Stimulated activated naive CD8-positive, alpha-beta T cell treated with anti-CD3 and anti-CD28 coated beads, Interleukin-15, amount 100 ng/mL, for 72 hours (primary cell): ENCODE measurements at places on chromosomes 12 and 14.

GRCh38 chr12:65313719-65314317 lies 35.3 kb downstream of the MSRB3 start:
- DNase-seq, result no peak

DNA sequence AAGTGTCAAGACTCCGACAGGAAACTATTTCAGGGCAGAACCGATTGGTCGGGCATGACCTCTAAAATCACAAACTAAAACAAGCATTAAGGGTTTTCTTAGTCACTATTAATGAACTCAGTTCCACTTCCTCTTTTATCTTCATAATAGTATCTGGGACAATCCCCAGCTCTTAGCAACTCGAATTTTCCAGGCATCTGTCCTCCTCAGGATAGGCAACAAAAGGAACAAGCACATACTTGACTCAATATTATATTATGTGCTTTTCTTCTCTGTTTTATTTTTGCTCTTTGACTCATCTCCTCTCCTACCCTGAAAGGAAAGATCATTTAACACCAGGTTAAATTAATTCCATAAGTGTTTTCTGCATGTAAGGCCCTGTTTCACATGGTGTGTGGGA lies 638.3 kb upstream of the TBX3 start:
- DNase-seq, result no peak

DNA sequence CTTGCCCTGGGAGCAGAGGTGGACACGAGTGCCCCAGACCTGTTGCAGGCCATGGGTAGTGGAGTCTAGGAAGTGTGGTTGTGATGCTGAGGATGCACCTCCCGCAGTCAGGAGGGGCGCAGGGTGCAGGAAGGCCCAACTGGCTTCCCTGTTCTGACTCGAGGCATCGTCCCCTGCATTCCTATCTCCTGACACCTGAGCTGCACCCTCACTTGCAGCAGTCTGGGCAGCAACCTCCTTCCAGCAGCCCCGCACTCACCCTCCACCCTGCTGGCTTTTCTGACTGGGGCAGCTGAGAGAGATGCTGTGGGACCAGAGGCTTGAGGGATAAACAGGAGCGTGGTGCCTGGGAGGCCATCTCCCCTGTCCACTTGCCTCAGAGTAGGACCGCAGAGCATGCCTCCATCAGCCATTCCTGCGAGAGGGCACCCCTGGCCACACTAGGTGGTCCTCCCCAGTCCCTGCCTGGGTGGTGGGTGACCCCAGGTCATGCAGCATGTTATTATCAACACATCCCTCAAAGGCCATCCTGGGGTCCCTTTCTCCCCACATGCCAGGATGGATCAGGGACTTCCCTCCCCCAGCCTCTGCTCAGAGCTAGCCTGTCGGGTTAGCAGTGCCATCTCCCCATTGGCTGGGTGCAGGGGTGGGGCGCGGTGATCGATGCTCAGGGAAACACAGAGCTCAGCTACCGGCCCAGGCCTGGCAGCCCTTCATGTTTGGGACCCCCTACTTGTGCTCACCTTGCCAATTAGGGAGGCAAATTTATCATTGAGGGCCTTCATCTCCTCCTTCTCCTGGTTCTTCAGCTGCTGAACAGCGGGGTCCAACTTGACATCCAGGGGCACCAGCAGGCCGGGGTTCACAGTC lies 719 bp downstream of the KRT80 start:
- DNase-seq, result no peak

- no peak for DNase-seq
These were observed 7.3 kb downstream of the C1RL start for GRCh38 chr12:7101694-7102131.

DNA sequence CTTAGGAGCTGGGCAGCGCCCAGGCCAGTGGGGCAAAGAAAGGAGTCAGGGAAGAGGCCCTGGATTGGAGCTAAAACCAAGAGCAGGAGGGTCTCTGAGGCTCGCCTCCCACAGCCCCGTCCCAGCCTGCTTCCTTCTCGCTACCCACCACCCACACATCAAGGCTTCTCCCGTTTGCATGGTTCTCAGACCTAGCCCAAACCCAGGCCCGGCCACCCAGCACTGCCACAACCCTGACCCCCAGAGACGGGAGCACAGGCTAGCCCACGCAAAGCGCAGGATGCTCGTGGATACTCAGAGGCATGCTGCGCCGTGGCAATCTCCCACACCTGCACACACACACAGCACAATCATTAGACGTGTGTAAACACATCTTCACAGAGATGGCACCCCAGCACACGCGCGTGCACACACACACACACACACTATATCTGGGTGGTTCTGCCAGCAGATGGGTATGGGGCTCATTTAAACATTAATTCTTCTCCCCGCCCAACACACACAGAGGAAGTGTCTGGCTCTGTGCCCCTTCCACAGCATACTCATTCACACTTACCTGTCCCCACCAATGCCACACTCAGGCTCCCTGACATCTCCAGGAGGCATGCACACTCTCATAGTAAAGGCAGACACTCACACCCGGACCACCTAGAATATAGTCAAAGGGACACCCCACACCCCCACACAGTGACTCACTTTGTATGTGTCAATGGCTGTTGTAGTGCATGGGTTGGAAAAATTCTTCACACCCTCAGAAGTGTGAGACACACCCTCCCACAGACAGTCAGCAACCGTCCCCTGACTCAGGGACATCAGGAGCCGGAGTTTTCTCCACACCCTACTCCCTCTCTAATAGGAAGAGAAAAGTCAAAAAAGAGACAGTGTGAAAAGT lies 1.1 kb downstream of the CARMIL3 start:
- DNase-seq, result peak; percentile 48

DNA sequence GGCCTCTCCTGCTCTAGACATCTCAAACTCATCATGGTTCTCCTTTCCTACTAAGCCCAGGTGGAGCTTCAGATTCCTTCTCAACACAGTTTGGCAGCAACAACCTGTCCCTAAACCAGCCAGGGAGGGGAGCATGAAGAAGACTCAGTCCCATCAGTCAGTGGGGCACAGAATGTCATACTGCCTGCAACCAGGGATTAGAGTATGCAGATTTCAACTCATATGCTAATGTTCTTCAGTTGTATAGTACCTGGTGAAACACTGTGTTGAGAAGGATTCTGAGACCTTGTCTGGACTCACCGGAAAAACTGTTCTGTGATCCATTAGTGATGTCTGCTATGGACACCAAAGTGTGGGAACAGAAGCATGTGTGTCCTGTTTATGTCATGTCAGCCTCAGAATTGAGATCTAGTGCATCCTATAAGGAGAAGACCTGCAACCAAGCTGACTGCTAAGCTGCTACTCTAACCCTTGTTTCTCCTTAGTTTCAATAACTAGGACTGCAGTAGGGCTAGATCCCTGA lies 43.6 kb downstream of the TRPV4 start:
- no peak for DNase-seq

GRCh38 chr12:124462750-124463149 lies 104.7 kb downstream of the NCOR2 start:
- DNase-seq, result no peak

GRCh38 chr14:58280954-58281787 lies 17.2 kb upstream of the ARID4A start:
- DNase-seq, result peak; percentile 17

DNA sequence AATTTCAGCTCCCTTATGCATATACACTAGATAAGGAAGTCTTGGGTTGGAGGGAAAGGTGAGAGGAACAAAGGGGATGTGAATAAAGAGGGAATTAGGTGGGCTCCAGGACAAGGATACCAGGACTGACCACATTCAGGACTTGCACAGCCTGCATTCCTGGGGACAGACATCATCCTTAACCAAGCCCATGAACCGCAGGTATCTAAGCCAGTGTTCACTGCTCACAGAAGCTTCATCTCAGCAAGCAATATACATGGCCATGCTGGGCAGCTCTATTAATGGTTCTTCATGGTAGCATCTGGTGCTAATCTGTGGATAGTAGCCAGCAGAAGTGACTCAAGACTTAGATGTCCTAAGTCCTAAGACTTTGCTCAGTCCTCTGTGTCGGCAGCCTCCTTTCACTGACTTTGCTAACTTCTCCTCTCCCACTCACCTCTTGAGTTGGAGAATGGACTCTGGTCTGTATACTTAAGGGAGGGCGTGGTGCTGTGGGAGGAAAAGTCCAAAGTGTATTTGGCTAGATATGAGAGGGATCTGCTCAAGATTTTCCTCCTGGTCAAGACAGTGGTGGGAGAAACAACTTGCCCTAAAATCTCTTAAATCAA lies 136.1 kb downstream of the ASCL1 start:
- DNase-seq, result no peak

DNA sequence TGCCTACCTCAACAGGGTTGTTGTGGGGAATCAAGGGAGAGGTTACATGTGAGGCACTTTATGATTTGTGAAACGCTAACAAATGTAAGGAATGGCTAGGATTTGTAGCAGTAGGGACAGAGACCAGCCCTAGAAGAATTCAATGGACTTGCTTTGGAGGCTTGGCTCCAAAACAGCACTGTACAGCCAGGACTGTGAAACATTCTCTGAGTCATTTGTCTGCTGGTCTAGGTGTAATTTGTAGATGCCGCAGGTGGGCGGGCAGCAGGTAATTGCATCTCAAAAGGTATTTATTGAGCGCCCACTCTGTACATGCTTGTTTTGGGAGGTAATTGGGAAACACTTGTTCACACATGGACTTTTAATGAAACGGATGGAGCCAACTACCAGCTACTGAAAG lies 11.4 kb downstream of the SLC7A8 start:
- DNase-seq, result no peak

DNA sequence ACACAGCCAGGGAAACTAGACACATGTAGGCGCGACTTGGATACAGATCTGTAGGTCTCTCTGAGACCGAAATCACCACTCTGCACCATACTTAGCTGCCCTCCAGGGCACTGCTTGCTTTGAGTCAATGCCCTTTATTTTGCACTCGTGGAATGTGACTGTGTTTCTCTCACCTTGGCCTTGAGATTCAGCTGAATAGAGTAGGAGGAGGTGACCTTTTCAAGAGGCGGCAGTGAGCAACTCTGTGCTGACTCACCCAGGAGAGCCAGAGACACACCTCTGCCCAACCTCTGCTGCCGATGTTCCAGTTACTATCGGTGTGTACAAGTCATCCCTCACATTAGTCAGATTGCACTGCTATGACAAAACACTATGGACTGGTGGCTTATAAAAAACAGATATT lies 583.4 kb downstream of the VRK1 start:
- DNase-seq, result peak; percentile 56

GRCh38 chr12:8057839-8058238 lies 8.3 kb downstream of the C3AR1 start:
- no peak for DNase-seq

DNA sequence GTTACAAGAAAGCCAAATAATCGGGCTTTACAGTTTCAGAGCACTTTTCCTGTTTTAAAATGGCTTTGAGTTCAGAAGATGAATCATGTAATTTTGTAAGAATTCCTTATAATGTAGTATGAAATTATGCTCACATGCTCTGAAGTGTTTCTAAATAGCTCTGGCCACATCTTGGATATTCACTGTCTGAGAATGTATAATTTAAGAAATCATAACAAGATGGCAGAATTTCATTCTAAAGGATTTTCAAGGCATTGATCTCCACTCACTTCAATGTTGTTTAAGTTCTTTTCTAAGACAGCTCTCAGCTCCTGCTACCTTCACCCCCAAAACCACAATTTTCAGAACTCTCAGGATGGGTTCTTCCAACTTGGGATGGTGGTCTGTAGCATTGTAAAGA lies 180.1 kb downstream of the DACT1 start:
- no peak for DNase-seq

GRCh38 chr12:64946132-64946829 lies 121.8 kb downstream of the TBC1D30 start:
- DNase-seq, result no peak

- DNase-seq, result no peak
These were observed 37.9 kb downstream of the PTPN21 start for GRCh38 chr14:88516861-88517357.

DNA sequence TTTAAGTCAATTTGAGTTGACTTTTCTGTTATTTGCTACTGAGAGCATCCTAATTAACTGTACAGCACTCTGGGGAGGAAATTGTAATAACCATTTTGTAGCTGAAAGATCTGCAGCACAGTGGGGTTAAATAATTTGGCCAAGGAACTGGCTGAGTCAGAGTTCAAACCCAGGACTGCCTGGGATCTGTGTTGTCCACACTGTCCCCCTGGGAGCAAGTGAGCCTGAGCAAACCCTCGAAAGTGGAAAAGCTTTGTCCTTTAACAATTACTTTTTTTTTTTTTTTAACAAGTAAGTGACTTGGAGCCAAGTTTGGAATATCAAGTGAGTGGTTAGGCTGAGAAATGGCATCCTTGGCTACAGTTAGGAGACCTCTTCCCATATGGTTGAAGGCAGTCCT lies 247.2 kb upstream of the CCDC196 start:
- DNase-seq, result no peak

- DNase-seq, result no peak
These were observed 14.3 kb downstream of the CHGA start for GRCh38 chr14:92937051-92937937.

GRCh38 chr12:28998662-28999120 lies 150.4 kb upstream of the FAR2 start:
- no peak for DNase-seq

DNA sequence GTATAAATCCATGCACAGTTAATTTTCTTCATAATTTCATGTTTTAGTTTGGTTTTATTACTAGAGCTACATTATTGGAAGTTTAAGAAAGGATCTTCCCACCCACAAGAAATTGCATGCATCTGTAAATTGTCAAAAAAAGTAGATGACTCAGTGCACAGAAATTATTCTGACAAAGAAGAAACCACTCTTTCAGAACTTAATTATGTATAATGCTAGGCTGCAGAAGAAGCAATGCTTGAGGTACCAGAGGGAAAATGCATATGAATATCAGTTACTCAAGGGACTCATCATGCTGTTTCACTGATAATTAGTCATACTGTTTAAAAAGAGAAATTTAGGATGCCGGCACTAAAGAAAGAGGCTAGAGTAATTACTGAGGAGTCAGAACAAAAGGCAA lies 147.0 kb downstream of the SLC16A7 start:
- no peak for DNase-seq

GRCh38 chr12:122834921-122835749 lies at the start of gene HIP1R:
Gene HIP1R, plus strand, starts transcription at chr12:122835457. Its CDS starts 94 bp downstream, at chr12:122835551.
- peak; percentile 37 for DNase-seq

DNA sequence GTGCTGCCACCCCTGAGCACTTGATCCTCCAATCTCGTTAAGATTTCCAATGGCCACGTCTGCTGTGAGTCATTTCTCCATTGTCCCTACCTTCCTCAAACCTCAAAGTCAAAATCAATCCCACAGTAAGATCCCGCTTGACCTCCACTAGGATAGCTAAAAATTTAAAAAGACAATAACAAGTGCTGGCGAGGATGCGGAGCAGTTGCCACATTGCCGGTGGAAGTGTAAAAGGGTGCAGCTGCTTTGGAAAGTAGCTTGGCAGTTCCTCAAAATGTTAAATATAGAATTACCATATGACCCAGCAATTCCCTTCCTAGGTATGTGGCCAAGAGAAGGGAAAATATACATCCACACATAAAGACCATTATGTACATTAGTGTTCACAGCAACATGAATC lies 9.5 kb upstream of the BCL7A start:
- no peak for DNase-seq

- no peak for DNase-seq
These were observed 410.0 kb upstream of the CCDC196 start for GRCh38 chr14:66076176-66076575.
